ENCODE measurements at places on chromosomes 2 and 18.

DNA sequence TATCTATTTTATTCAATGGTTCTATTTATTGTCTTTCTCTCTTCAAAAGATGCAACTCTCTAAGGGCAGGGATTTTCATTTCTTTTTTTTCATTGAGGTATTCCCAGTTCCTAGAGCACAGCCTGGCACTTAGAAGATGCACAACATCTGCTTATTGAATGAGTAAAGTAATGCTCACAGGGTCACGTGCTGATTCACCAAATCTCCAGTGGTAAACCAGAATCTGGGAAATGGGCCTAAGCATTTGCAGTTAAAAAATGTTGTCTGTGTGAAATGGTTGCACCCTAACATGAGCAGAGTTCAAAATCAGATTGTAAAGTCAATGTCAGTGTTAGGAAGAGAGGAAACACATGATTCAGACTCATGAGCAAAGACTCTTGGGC is 15.8 kb downstream of the SLC8A1 start:
- DNase-seq, result no peak

GRCh38 chr2:220455351-220455990 is 828.0 kb downstream of the SLC4A3 start:
- no peak for DNase-seq

DNA sequence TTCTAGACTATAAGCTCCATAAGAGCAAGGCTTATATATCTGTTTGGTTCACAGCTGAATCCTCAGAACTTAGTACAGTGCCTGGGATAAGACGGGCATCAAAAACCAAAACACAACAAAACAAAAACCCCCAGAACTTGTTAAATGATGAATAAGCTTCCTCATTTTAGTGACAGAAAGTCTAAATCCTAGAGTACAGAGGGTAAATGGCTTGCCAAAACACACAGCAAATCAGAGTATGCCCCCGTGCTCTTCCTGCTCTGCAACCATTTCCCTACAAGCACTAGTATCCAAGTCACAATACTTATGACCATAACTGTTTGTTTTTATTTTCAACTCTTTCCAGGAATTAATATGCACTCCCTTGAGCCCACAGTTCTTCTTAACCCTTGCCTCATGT is 10.1 kb downstream of the ZNF521 start:
- DNase-seq, result no peak

DNA sequence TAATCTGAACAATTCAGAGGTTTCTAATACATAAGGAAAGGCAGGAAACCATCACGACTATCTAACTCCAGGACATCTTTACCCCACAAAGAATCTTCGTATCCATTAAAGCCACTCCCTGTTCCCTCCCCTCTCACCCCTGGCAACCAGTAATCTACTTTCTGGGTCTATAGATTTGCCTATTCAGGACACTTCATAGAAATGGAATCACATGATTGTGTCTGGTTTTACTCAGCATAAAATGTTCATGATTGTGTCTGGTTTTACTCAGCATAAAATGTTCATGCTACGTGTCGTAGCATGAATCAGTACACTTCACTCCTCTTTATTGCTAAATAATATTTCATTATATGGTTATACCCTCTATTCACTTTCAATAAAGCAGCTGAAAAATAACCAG is 11.6 kb downstream of the FECH start:
- no peak for DNase-seq

DNA sequence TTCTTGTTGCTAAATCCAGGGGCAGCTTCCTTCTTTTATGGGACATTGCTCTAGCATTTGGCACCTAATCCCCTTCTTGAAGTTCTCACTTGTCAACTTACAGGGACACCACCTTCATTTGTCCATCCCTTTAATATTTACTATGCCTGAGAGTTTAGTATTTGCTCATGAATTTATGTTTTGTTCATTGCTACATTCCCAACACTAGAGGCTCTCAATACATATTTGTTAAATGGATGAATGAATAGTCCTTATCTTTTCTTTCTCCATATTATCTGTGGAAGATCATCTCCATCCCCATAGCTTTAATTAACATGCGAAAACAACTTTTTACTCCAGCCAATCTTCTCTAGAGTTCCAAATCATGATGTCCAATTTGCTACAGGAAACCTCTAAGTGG is 5.4 kb downstream of the CWC22 start:
- no peak for DNase-seq

DNA sequence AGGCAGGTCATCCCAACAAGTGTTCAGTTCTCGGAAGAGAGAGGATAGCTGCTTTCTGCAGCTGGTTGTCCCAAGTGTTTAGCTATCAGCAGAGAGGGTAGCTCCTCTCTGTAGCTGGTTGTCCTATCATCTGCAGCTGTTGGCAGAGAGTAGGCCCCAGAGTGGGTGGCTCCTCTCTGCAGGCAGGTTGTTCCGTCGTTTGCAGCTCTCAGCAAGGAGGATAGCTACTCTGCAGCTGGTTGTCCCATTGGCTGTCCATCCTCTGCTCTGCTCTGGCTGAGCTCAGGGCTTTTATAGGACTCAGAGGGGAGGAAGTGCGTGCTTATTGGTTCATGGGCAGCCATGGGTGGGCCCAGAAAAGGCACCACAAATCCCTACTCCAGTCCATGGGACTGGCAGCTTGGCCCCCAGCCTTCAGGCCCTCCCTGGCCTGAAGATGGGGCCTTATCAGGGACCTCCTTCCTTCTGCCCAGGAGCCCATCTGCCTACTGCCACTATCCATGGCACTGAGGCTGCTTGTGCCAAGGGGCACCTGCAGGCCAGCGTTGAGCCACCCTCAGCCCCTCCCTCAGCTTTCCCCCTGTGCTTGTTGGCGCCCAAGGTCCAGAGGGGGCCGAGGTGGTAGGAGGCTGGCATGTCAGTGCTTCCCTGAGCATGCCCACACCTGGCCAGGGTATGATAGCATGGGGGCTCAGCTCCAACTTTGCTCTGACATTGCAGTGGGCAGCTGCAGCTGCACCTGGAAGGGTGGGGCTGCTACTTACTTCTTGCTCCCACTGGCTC is 38.3 kb downstream of the TDRD15 start:
- no peak for DNase-seq

DNA sequence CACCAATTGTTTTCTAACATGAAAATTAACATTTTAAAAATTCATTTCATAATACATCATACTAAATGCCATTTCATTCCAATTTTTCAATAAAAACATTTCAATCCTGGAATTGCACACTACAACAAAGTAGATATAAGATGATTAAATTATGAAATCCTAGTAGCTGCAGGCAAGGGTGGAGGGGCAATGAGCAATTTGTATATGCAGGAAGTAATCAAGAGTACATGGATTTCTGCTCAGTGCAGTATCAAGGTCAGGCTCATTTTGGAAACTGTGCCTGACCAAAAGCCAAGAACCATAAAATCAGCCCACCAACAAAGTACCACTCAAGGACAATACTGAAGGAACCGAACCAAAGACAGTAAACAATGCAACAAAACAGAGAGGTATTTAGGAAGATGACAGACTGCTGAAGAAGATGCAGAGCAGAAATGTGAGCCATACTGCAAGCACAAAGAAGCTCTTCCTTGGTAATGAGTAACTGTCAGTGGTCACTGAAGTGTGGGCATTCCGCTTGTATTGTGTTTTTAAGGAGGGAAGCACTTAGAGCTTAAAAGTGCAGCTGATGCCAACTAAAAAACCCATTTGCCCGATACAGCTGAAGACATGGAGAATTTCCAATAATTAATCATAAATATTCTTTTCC is 34.5 kb upstream of the DSEL start:
- no peak for DNase-seq

GRCh38 chr2:216649574-216649973 is 16.4 kb downstream of the IGFBP2 start:
- DNase-seq, result no peak

GRCh38 chr2:29165362-29166241 is 50.4 kb downstream of the CLIP4 start:
- DNase-seq, result no peak

DNA sequence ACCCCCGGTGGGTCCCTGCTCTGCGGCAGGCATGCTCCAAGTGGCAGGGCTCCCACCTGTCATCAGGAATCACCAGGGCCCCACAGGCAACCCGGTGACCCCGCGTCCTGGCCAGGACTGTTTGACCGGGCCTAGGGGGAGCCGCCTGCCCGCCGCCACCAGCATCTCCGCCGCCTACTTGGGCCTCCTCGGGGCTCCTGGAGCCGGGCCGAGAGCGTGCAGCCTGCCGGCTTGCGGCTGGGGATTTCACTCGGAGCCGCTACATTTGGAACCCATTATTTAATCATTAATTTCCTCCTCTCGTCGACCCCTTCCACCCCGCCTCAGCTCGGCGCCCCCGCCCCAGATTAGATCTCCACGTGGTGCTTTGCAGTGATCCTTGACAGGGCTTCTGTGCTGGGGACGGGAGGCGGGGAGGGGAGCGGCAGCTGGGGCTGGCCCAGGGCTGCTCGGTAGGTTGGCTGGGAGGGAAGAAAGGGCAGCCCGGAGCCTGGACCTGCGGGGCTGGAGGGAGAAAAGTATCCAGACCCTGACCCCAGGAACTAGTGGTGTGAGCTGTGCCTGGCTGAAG is 295.4 kb downstream of the CYP26B1 start:
- no peak for DNase-seq

GRCh38 chr2:71784734-71785511 is 331.6 kb downstream of the DYSF start:
- DNase-seq, result no peak

DNA sequence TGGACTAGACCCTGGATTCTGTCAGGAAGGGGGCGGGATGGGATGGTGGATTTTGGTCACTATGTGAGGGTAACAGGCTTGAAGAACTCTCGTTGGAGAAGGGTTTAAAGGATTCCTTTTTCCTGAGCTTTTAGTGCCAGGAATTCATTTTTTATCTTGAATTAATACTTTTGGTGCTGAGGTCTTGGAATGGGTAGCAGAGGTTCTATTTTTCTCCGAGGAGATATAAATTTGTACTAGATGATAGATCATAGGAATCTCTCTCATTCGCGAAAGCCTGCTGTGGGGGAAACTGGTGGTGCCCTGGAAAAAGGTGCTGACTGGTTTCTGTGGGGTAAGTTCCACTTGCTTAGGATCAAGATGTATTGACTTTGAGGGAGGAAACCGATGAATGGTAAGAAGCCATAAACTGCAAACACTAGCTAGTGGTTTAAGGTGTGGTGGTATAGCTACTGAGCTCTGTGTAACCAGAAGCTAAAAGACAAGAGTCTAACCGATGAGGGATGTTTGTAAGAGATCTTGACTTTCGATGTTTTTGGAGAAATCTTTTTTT is 706 bp downstream of the AGPS start:
- no peak for DNase-seq

DNA sequence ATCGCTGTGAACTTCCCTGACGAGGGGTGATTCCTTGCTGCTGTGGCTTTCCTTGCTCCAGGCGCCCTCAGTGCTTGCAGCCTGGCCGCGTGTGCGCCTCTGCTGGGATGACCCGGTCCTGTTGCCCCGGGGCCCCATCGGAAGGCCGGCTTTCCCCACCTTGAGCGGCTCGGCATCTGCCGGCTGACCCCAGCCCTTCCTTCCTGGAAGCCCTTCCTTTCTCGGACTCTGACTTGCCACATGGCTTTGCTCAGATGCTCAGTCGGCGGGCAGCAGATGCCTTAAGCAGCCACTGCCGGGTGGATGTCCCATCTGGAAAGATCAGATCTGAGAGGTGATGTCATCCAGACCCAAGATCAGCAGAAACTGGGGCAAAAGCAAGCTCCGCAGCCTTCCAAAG is 100.5 kb upstream of the ODC1 start:
- DNase-seq, result no peak

GRCh38 chr18:27478459-27478858 is 293.4 kb upstream of the CHST9 start:
- no peak for DNase-seq

DNA sequence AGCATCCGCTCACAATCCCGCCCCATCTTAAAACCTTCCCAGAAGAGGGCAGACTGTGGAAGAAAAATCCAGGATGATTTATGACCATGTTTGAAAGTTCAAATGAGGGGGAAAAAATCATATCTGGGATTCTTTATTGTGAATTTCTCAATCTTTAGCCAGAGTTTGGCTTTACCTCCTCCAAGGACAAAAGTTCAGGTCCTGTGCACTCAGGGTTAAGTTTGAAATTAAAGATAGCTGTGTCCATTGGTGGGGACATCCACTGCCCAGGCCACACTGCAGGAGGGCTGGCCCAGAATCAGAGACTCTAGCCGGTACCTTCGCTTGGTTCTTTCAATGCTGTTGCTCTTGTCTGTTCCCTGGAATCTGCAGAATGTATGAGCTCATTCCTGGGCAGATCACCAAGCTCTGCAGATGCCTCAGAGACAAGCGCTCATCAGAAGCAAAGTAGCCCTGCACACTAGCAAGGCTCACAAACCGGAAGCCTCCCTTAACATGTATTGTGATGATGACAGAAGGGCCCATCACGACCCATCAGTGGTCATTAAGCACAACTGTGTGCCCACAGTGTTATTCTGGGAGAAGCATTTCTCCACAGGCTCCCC is 375.3 kb upstream of the KLHL29 start:
- no peak for DNase-seq

DNA sequence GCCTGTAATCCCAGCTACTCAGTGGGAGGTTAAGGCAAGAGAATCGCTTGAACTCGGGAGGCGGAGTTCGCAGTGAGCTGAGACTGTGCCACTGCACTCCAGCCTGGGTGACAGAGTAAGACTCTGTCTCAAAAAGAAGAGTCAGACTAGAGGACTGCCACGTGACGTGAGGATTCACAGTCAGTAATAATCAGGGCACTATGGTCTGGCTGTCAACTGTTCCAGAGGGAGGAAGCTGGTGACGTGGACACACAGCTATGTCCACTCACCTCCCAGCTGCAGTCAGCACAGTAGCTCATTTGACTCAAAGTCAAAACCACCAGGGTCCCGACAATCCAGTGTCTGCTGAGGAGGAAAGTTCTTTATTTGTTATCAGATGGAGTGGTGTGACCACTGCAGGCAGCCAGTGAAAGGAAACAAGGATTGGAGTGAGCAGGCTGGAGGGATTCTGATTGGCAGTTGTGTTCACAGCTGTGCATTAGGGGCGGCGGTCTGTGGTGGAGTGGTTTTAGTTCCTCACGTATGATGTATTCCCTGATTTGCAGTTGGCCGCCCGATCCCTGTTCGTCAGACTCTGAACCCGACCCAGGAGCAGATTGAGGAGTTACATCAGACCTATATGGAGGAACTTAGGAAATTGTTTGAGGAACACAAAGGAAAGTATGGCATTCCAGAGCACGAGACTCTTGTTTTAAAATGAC is 37.9 kb downstream of the MOGAT1 start:
- DNase-seq, result no peak

GRCh38 chr2:152587187-152587947 is 129.9 kb downstream of the PRPF40A start:
- DNase-seq, result no peak

- no peak for DNase-seq
These were observed 78.2 kb downstream of the CELF4 start for GRCh38 chr18:37487400-37487867.

DNA sequence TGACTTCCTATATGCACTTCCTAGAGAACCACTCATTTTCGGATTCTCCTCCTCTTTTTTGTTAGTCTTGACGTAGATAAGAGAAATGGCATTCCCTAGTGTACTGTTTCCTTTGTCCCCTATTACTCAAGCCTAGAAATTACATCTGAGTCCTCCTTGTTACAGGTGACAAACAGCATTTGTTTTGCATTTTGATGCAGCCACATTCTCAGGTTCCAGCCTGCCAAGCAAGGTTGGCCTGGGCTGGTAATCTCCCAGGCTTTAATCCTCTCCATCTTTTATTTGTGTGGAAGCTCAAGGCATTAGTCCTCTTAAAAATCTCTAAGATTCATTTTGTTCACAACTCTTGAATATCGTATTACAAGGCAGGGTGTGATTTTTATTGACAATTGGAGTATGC is 318.0 kb upstream of the NRP2 start:
- DNase-seq, result no peak
